ENCODE measurements at places on chromosomes 11 and 22. TPM values are rescaled to one million over a fixed set of nuclear protein-coding genes. Genes with fewer than 3 reads are reported as not detected.

DNA sequence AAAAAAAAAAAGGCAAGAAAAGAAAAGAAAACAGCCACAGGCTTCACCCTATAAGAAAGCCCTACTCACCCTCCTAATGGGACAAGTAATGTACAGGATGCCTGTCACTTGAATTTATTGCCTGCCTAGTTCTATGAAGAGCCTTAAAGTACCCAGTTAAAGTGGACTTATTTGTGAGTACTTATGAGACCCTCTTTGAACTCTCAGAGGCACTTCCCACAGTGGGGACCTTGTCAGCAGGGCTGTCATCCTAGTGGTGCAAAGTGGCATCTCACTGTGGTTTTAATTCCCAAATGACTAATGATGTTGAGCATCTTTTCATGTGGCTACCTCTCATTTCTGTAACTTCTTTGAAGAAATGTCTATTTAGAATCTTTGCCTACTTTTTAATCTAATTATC is 41.8 kb upstream of the BARX2 start:
- no peak for DNase-seq

Gene CD3D
- 321 TPM for total RNA-seq

Gene ART1
- total RNA-seq, result not detected

GRCh38 chr22:33109514-33110430 is 51.6 kb upstream of the SYN3 start:
- DNase-seq, result no peak

DNA sequence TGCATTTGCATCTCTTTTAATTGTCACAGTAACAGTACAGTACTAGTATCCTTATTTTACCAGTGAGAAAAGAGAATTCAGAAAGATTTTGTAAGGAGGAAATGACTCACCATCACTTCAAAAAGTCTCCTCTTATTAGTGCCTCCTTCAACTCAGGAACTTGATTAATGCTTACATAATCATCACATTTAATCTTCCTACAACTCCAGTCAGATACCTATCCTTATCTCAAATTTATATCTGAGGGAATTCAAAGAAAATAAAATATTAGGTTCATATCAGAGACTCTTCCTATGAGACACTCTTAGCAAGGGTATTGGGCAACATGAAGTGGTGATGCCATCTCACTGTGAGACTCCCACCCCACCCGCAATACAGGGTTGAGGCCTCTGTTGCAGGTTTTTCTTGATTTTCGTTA is 26.1 kb upstream of the CTSC start:
- no peak for DNase-seq

Gene SLN
- not detected for total RNA-seq

Gene C11orf71
- total RNA-seq, result 5.0 TPM

Gene OR52I2
- not detected for total RNA-seq

DNA sequence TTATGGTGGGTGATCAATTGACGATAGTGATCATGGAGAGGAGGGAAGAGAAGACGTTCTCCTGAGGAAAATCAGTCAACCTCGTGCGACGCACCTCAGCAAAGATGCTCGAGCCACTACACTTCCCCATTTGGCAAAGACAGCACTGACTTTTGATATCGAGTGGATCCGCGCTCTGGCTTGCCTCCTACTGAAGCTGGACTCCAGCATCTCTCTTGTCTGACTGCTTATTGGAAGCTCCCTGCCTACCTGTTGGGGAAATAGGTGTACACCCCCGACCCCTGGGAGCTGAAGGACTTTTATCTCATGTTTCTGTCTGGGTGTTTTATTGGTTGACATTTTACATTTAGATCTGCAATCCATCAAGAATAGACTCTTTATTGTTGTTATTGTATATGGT is 476.8 kb upstream of the B3GAT1 start:
- no peak for DNase-seq

GRCh38 chr11:120941000-120941399 is 82.9 kb upstream of the TBCEL start:
- DNase-seq, result no peak

DNA sequence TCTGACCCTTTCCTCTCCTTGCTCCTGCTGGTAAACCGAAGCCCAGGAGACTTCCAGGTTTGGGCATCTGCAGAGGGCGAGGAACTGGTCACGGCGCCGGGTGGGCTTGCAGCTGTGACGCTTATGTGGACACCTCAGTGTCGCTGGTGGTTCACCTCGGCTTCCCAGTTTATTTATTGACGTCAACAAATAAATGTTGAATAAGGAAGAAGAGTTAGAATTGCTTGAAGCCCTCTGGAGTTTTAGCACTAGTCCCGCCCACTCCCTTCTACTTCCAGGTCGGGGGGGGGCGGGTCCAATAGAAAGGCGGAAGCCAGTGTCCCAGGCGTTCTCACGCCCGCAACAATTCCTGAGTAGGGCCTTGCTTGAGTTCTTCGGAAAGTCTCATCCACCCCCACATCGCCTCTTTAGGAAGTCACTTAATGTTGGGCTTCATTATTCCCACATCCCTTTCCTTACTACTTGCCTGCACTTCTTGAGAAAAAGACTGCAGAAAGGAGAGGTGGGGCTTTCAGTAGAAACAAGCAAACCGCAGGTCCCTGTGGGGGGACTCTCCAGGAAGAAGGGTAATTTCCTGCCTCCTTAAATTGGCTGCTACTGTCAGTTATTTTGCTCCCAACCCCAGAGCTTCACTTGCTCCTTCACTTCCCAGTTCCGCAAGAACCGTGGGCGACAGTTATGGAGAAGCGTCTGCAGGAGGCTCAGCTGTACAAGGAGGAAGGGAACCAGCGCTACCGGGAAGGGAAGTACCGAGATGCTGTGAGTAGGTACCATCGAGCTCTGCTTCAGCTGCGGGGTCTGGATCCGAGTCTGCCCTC is at the start of gene TTC9C:
Gene TTC9C (plus strand): TSS at position 316 of the 818 bp plus-strand sequence. CDS start 363 bp downstream, at position 679.
- peak; percentile 90 for DNase-seq

DNA sequence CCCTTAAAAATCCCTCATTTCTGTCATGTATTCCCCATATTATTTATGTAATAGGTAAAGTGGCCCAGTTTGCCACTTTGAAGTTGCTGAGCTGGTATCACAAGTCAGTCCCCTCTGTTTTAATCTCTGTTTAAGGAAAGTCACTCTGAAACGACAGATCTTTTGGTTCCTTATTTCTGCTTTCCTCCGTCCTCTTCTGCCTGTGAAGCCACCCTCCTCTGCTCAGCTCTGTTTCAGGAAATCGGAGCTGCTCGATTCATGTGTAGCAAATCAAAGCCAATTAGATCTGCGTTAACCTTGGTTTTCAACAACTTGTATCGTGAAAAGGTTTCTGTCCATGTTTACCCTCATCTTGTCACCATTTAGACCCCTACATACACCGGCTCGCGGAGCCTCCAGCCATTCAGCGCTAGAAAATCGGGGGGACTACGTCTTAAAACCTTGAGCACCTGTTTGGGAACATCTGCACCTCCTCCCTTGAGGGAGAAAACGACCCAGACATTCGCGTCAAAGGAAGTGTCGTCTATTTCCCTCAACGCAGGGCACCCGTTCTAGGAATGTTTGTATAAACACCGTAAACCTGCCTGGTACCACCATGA is 576 bp upstream of the SC5D start:
- no peak for DNase-seq

- no peak for DNase-seq
Observed at GRCh38 chr22:27090611-27091011, 433.2 kb downstream of the MIAT start.

DNA sequence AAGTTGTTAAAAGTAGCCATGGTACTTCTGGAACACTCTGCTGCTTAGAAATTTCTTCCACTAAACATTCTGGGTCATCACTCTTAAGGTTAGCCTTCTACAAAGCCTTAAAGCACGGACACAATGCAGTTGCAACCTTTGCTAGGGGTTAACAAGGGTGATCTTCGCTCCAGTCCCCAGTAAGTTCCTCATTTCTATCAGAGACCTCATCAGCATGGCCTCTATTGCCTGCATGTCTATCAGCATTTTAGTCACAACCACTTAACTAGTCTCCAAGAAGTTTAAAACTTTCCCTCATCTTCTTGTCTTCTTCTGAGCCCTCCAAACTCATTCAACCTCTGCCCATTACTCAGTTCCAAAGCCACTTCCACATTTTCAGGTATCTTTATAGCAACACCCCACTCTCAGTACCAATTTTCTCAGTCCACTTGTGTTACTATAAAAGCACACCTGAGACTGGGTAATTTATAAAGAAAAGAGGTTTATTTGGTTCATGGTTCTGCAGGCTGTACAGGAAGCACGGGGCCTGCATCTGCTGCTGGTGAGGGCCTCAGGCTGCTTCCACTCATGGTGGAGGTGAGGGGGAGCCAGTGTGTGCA is 48.7 kb upstream of the TH start:
- DNase-seq, result no peak

GRCh38 chr22:25120761-25121212 is 78.9 kb upstream of the CRYBB3 start:
- no peak for DNase-seq

DNA sequence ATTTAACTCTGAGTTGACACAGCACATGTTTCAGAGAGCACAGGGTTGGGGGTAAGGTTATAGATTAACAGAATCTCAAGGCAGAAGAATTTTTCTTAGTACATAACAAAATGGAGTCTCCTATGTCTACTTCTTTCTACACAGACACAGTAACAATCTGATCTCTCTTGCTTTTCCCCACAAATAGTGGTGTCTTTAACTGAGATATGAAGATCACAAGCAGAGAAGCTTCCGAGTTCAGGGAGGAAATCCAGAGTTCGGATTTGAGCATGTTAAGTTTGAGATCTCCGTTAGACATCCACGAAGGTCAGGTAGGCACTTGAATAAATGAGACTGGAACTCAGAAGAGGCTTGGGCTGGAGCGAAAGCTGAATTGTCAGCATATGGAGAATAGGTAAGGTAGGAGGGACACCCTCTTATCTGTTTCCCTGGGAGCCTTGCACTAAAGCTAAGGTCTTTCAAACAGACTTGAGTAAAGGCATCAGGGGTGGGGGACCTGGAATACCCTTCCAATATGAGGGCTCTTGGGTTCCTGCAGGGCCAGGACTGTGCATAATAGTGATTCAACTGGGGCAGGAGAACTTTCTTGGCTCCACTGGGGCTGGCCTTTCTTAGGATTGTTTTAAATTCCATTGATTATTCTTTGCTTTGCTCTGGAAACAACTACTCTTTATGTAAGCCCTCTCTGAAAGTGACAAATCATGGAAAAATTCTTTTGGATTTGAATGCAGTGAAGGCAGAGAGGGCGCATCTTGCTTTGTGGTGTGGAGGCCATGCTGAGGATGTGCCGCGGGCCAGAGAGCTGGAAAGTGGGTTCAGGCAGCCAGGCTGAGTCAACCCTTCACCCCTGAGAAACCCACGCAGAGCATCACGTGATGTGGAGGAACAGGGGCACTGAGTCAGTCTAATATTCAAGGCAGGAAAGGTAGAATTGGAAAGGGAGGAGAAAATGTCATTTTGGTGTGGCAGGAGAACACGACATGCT is 62.7 kb upstream of the AMPD3 start:
- no peak for DNase-seq

DNA sequence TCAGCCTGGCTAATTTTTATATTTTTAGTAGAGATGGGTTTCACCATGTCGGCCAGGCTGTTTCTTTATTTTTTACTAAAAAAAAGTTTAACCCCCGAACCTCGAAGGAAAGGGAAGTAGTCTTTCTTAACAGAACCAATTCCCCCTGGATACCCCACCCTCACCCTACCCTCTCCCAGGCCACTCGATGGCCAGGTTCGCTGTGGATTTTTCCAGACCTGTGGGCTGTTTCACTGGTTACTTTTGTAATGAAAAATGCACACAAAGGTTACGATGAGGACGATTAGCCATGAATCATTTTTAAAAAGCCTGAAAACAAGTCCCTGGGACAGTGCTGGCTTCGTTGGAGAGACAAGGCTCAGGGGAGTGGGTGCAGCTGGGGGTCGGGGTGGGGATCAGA is 2.5 kb downstream of the TSPO start:
- no peak for DNase-seq

DNA sequence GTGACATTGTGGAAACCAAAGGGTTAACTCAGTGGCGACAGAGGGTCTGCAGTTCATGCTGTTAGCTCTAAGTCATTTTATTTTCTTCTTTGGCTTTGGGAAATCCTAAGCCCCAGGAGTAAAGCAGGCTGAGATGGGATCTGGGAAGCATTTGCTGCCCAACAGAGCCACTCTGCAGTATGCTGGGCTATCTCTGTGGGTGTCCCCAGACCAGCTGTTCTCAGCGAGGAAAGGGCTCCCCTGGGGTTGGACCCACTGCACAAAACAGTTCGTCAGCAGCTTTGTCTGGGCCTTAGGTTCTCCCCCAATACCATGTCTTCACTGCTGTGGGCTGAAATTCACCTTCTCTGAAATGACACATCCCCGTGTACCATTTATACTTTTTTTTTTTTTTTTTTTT is 34.0 kb downstream of the KREMEN1 start:
- no peak for DNase-seq

DNA sequence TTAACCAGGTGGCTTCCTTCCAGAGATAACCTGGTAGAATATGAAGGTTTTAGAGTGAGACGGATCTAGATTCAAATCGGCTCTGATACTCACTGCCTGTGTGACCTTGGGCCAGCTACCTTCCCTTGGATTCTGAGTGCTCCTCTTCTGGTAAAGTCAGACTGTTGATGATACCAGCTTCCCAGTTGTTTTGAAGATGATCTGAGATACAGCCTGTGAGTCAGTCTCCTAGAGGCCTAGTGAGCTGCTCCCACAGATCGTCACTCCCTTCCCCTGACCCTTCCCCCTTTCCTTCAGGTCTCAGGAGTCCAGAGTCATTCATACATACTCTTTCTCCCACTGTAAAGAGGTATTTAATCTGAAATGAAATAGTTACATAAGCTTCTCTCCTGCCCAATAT is 207.8 kb downstream of the GRIK4 start:
- DNase-seq, result no peak

- peak; percentile 41 for DNase-seq
Observed at GRCh38 chr22:32649515-32650200, 151.8 kb upstream of the TIMP3 start.

GRCh38 chr11:4071914-4072313 is 22.7 kb upstream of the RRM1 start:
- DNase-seq, result no peak

- DNase-seq, result no peak
Observed at GRCh38 chr22:50482107-50483074, 1.0 kb downstream of the ADM2 start.

- DNase-seq, result peak; percentile 22
Observed at GRCh38 chr11:121575250-121575962, 122.6 kb upstream of the SORL1-AS1 start.

Gene KDM4E
- not detected for total RNA-seq

DNA sequence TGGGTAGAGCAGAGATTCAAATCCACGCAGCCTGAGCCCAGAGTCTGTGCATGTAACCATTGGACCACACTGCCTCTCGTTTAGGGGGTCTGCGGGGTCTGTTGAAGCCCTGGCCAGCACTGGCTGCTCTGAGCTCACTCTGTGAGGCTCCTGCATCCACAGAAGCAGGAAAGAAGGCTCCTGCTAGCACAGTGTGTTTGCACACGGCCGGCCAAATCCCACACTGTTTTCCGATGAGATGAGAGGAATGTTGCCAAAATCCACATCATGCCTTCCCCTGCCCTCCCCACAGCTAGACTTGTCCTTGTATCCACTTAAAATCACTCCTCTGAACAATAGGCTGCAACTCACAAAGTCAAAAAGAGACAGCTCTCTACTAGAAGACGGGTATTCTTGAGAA is 10.6 kb upstream of the SLC22A12 start:
- no peak for DNase-seq
